ENCODE measurements at places on chromosomes 12 and 14.
A peak's percentile ranks its signal among the peaks of the same experiment; 100 is the strongest.

- DNase-seq = no peak
These were observed 216.8 kb downstream of the PPFIA2 start for GRCh38 chr12:81542065-81543010.

DNA sequence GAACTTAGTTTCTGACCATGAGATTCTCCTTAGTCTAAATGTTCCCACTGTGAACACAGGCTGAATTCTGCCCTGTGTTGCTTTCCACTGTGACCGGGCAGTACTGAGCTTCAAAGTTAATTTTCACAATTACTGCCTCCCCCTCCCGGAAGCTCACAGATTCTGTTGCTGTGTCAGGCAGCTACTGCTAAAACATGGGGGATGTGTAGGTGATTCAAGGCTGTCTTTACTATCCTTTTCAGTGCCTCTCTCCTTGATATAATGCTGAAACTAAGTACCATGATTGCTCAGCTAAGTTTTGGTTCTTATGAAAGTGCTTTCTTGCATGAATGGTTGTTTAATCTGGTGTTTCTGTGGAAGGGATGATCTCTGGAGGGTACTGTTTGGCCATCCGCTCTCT, 428.3 kb upstream of the NOVA1 start:
- no peak for DNase-seq

- DNase-seq = no peak
These were observed 52.5 kb downstream of the KANSL2 start for GRCh38 chr12:48629541-48629940.

GRCh38 chr14:53957739-53958138, 1.1 kb upstream of the BMP4 start:
- no peak for DNase-seq

GRCh38 chr14:50225974-50226297, 5.4 kb downstream of the SOS2 start:
- no peak for DNase-seq

GRCh38 chr14:101054671-101055070, 151.1 kb upstream of the RTL1 start:
- no peak for DNase-seq

- peak; percentile 58 for DNase-seq
These were observed 467.1 kb downstream of the ATP23 start for GRCh38 chr12:58408516-58408915.

GRCh38 chr12:22978962-22979361, 354.0 kb downstream of the ETNK1 start:
- DNase-seq = peak; percentile 95

- DNase-seq = peak; percentile 97
These were observed 43.9 kb downstream of the SSPN start for GRCh38 chr12:26239122-26239851.

DNA sequence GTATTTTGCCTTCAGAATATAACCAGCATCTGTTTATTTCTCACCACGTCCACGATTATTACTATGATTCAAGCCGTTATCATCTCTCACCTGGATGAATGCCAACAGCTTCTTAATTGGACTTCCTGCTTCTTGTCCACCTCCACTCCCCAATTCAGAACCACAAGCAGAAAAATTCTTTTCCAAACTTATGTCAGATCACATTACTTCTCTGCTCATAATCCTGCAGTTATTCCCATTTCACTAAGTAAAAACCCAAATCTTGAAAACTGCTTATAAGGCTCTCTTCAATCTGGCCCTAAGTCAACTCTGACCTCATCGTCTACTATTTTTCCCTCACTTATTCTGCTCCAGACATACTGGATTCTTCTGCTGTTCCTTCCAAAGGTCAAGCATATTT, 2.0 kb downstream of the CRY1 start:
- peak; percentile 81 for DNase-seq

DNA sequence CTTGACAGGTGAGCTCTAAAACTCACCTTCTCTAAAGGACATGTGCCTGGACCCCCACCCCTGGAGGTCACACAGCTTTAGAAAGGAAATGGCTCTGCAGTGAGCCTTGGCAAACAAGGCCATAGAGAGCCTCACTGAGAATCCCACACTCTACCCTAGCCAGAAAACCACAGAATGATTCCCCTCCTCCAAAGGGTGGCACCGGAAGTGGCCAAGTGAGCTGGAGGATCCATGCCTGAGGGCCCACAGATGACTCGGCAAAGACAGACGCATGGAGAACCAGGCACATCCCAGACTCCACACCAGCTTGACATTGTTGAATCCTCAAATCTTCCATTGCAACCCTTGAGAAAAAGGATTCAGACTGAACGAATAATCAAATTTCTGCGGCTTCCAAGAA, 54.2 kb upstream of the PTHLH start:
- DNase-seq = peak; percentile 87

GRCh38 chr12:44436756-44437155, 439.4 kb downstream of the NELL2 start:
- no peak for DNase-seq

GRCh38 chr12:38113991-38114390, 202.6 kb upstream of the ALG10B start:
- DNase-seq = no peak

GRCh38 chr12:12908252-12908651, 16.9 kb downstream of the GPRC5A start:
- DNase-seq = no peak

DNA sequence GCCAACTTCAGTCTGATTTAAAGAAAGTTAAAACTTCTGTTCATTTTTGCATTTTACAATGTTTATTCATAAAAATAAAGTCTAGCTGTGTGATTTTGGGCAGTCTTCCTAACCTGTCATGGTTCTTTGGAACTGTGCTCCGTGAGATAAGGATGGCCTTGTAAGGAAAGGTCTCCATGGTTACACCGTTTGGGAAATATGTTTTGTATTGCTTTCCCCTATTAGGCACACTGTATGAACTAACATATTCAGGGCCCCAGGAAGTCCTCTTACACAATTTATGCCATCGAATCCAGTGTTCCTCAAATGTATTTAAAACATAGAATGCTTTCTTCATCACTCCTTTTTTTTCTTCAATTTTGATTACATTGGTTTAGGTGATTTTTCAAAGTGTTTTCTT, 54.5 kb downstream of the APAF1 start:
- no peak for DNase-seq

DNA sequence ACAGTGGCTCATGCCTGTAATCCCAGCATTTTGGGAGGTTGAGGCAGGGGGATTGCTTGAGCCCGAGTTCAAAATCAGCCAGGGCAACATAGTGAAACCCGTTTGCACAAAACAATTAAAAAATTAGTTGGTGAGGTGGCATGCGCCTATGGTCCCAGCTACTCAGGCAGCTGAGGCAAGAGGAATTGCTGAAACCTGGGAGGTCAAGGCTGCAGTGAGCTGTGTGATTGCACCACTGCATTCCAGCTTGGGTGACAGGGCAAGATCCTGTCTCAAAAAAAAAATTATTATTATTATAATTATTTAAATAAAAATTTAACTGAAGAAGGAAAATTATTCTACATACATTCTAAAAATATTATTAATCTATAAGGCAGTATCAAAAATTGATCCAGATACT, 164.1 kb downstream of the ITPR2 start:
- no peak for DNase-seq

DNA sequence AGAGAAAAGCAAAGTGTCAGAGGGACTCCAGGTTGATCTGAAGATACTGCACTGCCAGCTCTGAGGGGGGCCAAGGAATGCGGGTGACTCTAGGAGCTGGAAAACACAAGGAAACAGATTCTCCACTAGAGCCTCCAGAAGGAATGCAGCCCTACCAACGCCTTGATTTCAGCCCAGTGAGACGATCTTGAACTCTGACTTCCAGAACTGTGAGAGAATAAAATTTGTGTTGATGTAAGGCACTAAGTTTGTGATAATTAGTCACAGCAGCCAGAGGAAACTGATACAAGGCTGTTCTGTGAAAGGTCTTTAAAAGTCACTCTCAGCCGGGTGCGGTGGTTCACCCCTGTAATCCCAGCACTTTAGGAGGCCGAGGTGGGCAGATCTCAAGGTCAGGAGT, 34.2 kb downstream of the CKAP4 start:
- peak; percentile 43 for DNase-seq

DNA sequence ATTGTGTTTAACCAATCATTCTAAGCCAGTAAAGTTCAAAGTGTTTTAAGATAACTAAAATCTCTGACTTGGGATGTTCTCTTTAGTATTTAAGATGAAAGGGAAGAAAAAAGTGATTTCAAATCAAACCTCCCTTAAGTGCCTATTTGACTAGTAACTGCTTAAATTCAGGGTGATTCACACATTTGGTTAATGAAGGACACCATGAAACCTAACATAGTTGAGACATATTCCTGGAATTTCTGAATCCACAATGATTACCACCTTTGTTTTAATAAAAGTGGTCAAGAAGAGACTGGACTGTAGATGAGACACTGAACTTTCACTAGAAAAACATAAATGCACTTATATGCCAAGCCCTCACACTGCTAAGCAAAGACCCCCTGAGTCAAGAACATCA, 138.7 kb downstream of the MED13L start:
- peak; percentile 46 for DNase-seq

DNA sequence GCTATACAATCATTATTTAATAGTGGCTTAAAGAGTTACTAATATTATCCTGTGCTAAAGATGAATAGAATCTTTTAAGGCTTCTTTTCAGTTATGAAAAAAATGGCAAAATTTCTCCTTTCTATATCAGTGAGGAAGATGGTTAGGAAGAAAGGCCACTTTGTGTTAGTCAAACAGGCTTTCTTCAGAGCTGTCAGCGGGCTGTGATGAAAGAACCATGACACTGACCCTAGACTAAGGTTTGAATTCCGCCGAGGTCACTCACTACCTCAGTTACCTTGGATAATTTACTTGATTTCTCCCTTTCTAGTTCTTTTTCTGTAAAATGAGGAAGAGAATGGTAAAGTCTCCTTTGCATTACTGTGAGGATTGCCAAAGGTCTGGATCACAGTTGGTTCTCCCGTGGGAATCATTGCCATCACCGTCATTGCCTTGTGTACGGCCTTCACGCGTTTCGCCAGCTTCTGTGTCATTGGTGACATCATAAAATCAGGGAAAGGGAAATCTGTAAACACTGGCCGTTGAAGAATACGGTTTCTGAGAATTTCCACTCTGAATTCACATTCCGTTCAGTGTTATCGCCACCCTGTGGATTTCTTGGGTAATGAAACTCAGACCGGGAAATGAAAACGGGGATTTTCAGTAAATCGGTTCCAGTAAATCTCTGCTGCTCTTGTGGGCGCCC, 26.7 kb upstream of the YBX3 start:
- peak; percentile 91 for DNase-seq

All from EH (cell line).